ENCODE measurements at places on chromosomes 16 and 17.

- DNase-seq, result peak; percentile 77
Measured at GRCh38 chr17:40331743-40332641, 23.0 kb downstream of the RARA start.

DNA sequence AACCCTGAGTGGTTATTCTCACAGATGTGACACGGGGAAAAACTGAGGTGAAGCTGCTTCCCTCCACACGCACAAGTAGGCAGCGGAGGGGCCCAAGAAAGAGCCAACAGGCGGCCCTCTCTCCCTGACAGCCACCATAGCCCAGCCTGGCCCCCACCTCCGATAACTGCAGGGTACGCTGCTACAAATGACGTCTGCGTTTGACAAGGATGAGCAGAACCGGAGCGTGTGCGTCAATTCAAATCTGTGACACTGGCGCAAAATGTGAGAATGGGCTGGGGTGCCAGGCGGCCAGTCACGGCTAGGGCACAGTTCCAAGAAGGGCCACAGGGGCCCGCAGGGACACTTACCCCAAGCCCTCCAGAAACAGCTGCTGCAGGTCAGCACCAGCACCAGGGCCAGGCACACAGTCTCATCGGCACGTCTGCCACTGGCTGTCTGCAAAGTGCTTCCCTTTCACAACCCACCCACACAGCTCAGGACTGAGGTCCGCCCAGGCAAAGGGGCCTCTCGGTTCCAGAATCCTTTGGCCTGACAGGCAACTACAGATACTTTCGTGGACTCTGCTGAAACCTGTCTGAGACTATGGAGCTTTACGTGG, 14.4 kb downstream of the AXIN1 start:
- no peak for DNase-seq

DNA sequence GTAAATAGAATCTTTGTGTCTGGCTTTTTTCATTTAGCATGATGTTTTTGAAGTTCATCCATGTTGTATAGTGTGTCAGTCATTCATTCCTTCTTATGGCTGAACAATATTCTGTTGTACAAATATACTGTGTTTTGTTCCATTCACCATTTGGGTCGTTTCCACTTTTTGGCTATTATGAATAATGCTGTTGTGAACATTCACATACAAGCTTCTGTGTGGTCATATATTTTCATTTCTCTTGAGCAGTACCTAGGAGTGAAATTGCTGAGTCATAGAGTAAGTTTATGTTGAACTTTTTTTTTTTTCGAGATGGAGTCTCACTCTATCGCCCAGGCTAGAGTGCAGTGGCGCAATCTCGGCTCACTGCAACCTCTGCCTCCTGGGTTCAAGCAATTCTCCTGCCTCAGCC, 32.3 kb upstream of the TAOK1 start:
- DNase-seq, result peak; percentile 68

- no peak for DNase-seq
Measured at GRCh38 chr16:77404775-77405174, 30.1 kb downstream of the ADAMTS18 start.
